ENCODE measurements at places on chromosomes 3 and 15.
A peak's percentile ranks its signal among the peaks of the same experiment; 100 is the strongest.

DNA sequence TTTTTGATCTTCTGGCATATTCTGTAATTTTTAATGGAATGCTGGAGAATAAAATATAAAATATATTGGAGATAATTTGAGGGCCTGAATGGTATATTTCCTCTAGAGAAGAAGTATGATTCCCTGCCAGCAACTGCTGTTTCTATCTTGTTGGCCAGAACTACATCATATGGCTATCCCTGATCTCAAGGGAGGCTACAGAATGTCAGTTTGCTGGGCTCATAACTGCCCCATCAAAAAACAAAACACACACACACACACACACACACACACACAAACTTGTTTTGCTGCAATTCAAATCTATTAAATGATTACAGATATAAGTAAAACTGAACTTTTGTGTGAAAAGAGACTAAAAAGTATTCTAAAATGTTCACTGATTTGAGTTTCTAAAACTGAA, 51.0 kb downstream of the RASA2 start:
- no peak for DNase-seq

- DNase-seq: no peak
These were observed 162.7 kb downstream of the ALCAM start for GRCh38 chr3:105529456-105529855.

DNA sequence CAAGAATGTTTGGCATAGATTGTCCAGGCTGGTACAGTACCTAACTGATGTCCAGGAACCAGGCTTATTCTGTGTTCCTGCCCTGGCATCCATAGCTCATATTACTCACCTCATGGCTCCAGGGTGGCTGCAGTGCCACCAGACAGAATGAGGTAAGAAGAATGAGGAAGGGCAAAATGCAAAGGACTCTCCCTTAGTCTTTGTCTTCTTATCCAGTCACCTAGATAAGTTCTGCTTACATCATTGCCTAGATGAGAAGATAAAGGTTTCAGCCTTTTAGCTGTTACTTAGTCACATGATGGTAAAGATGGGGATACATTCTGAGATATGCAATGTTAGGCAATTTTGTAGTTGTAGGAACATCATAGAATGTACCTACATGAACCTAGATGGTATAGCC, 45.8 kb downstream of the CHP1 start:
- DNase-seq: no peak

DNA sequence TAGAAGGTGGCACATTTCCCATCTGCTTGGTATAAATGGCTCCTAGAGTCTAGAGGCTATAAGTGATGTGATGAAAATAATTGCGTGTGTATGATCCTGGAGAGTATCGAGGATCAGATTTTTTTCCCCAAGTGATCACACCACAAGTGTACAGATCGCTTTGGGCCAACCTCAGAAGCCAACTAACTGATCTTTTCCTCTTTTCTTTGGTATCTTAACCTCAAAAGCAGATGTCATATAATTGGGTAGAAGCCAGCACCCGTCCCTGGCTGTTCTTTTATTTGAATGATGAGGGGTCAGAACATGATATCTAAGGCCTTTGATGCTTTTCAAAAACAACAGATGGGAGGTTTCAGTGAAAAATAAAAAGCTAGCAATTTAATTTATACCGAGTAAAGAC, 3.3 kb downstream of the P2RY14 start:
- DNase-seq: no peak

DNA sequence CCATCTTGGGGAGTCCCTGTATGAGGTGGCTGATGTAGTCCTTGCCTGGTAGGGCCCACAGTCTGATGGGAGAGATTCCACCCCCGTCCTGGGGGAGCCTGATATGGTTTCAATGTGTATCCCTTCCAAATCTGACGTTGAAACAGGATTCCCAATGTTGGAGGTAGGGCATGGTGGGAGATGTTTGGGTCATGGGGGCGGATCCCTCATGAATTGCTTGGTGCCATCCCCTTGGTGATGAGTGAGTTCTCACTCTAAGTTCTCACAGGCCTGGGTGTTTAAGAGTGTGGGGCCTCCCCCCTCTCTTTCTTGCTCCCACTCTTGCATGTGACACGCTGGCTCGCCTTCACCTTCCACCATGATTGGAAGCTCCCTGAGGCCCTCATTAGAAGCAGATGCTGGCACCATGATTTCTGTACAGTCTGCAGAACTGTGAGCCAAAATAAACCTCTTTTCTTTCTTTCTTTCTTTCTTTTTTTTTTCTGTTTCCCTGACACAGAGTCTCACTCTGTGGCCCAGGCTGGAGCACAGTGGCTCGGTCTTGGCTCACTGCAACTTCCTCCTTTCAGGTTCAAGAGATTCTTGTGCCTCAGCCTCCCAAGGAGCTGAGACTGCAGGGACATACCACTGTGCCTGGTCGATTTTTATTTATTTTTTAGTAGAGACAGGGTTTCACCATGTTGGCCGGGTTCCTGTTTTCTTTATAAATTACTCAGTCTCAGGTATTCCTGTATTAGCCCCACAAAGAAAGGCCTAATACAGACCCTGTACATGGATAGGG, 28.6 kb downstream of the ITGA11 start:
- DNase-seq: no peak

GRCh38 chr3:31486865-31487533, 45.7 kb upstream of the STT3B start:
- no peak for DNase-seq

DNA sequence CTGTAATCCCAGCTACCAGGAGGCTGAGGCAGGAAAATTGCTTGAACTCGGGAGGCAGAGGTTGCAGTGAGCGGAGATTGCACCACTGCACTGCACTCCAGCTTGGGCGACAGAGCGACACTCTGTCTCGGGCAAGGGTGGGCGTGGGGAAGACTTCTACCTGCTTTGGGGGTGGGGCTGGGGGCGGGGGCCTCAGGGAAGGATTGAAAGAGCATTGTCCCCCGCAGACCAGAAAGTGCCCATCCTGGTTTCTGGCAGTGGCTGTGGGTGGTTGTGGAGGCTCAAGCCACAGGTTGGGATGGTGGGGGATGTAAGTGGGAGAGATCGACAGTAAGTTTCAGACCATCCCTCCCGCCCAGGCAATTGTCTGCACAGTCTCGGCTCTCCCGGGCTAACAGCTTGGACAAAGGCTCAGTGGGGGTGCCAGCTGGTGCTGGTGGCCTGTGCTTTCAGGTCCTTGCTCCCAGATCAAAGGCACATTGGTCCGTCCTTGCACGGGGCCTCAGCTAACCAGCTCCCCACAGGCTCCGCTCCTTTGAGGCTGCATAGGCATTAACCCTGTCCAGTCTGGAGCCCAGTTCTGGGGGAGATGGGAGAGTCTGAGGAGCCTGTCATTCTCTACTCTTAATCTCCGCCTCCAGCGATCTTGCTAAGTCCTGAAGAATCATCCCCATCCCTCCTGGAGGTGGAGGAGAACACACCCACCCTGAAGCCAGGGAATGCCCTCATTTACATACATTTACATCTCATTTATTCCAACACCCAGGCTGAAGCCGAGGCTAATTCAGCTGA, 8.6 kb downstream of the SCN5A start:
- no peak for DNase-seq

DNA sequence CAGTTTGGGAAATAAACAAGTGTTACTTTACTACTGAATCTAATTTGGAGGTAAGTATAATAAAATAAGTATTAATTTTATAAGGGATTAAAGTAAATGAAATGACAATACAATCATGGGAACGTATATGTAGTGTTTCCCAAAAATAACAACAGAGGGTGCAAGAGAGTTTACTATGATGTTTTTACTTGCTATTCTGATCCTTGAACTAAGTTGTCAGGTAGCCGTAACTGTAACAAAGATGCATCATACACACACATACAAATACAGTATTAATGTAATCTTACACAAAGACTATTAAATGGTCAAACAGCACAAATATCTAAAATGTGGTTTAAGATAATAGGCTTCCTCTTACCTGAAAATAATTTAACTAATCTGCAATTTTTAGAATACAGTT, 311.4 kb downstream of the TBC1D5 start:
- DNase-seq: no peak

DNA sequence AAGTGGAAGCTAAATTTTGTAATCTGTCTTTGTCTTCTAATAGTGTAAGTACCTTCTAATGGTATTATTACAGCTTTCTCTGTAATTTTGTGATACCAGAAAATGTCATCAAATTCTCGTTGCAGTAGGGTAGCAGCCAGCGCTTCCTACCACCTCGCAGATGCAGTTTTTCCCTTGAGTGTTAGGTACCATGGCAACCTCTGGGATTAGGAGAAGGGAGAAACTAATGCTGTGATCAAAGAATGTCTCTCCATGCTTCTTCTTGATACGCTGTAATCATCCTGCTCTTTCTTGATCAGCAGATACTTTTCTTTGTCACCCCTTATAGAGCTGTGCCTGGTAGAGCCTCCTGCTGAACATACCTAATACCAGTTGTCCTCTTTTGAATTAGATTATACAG, 27.7 kb downstream of the SRP14 start:
- no peak for DNase-seq

- no peak for DNase-seq
These were observed 397.0 kb upstream of the WNT5A start for GRCh38 chr3:55884066-55884465.

GRCh38 chr15:90769375-90769774, 52.2 kb downstream of the BLM start:
- DNase-seq: no peak

DNA sequence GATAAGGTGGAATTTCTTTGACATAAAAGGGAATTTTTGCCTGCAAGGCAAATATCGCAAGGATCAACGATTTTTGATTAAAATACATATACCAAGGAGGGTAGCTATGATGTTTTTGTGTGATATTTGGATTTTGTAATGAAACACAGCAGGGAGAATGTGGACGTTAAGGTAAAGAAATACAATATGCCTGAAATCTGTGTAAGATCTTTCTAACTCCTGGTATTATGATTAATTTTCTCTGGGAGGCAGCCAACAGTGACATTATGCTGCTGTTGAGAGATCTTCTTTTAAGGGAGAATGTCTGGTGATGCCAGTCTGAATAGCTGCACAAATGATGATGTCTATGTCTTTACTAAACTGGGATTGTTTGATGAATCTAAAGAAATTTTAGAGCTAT, 972.2 kb downstream of the SQOR start:
- no peak for DNase-seq

- no peak for DNase-seq
These were observed 41.4 kb downstream of the VGLL4 start for GRCh38 chr3:11602239-11602840.

DNA sequence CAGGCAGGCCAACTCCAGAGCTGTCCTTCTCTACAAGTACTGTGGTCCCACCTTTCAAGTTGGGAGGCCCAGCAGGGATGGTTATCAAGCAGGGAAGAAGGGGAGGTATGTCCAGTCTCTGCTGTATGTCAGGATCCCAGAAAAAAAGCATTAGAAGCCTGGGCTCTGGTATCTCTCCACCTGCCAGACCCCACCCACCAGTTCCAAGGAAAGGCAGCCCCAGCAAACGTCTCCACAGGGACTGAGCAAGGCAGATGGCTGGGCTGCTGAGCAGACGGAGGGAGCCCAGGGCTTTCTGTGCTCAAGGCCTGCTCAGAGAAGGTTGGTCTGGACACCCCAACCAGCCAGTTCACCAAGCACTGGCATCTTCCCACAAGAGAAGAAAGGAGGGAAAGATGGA, 287.8 kb downstream of the XXYLT1 start:
- no peak for DNase-seq

GRCh38 chr3:65854606-65855304, 184.0 kb downstream of the MAGI1 start:
- no peak for DNase-seq

GRCh38 chr15:60519218-60519617, 40.3 kb upstream of the ICE2 start:
- DNase-seq: no peak

DNA sequence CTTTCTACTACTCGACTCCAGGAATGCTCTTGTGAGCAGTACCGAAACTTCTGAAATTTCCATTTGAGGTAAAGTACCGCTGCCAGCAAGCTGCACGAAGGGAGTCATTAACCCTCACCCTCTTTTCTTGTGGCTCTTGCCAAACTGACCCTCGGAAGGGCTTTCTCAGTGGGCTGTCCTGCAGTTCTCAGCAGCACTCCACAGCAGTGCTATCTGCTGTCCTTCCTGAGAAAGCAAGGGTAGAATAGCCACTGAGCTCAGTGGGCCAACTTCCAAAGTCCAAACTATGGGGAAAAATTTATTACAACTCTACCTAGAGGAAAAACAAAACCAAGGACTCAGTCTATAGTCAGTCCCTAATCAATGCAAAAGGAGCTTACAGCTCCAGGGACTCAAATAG, 38.5 kb upstream of the COL8A1 start:
- DNase-seq: no peak

DNA sequence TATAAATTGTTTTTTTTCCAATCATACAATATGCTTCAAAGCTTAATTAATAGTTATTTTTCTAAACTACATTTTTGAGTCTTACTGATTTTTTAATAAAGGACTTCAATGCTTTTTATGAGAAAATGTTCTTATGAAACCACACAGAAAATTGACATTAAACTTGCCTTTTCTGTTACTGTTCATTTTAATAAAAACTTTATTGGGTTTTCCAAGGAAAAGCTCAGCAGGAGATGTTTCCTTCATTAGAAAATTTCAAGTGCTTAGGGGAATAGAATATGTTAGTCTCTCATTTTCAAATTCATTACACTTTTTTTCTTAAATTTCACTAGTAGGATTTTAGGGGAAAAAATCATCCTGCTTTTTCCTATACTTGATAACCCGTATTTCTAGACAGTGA, 711.4 kb downstream of the DIPK2A start:
- DNase-seq: no peak

- DNase-seq: peak; percentile 48
These were observed 52.4 kb downstream of the TBL1XR1 start for GRCh38 chr3:177144922-177145321.

- DNase-seq: no peak
These were observed 586.0 kb upstream of the TGFBR2 start for GRCh38 chr3:30020380-30020779.

GRCh38 chr3:40930756-40931155, 268.5 kb upstream of the CTNNB1 start:
- no peak for DNase-seq

- no peak for DNase-seq
These were observed 80.4 kb upstream of the IGF1R start for GRCh38 chr15:98567951-98568350.

DNA sequence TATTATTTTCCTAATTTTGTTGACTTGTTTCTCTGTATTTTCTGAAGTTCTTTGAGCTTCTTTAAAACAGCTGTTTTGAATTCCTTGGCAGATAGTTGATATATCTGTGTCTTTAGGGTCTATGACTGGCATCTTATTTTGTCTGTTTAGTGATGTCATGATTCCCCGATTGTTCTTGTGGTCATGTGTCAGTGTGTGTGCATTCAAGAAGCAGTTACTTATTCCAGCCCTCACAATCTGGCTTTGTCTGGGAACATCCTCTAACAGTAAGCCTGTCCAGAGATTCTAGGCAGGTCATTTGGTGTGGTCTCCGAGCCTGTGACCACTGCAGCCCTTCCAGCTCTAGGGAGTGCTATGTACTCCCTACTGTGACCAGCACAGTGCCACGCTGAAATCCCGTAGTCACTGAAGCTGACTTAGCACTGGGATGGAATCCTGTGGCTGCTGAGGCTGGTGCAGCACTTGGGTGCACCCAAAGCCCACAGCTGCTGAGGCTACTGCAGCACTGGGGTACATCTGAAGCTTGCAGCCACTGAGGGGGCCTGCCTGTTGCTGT, 6.7 kb downstream of the LNP1 start:
- no peak for DNase-seq

- no peak for DNase-seq
These were observed 212.6 kb downstream of the ZNF621 start for GRCh38 chr3:40737343-40737742.

GRCh38 chr15:41025393-41025792, 72.1 kb downstream of the CHAC1 start:
- no peak for DNase-seq

All from CD4-positive, alpha-beta memory T cell (primary cell).